Stimulated activated CD8-positive, alpha-beta memory T cell treated with anti-CD3 and anti-CD28 coated beads, Interleukin-4, amount 100 ng/mL, for 4 hours (primary cell): ENCODE measurements at places on chromosomes 3 and 15.
A peak's percentile ranks its signal among the peaks of the same experiment; 100 is the strongest.

DNA sequence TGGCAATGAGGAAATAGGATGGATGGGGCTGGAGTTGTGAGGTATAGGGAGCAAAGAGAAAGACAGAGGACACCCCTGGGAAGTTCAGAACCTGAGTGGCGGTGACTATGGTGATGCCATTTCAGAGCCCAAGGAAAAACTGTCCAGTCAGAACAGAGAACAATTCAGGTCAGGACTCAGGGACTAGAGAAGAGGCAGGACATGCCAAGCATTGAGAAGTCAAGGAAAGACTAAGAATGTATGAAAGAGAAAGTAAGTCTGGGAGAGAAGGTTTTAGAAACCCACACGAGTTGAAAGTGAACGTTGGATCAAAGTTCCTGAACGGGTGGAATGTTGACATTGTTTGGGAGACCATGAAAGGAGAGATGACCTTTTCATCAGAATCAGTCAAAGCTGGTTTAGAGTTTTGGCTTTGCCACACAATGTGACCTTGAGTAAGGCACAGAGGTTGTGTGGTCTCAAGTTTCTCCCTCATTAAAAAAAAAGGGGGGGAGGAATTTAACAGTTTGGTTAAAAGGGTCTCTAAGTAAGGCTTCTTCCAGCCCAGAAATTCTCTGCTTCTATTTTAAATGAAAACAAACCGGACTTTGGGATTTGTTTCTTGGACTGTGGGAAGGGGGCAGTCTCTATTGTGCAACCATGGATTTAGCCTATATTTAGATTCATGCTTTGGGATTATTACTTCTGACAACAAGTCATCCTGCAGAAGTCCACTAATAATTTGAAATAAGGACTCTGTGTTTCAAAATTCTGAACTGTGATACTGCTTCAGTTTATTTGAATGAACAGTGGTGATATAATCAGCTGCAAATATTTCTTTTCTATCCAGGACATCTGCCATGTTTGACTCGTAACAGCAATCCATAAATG, 315.9 kb upstream of the TBL1XR1 start:
- no peak for DNase-seq

DNA sequence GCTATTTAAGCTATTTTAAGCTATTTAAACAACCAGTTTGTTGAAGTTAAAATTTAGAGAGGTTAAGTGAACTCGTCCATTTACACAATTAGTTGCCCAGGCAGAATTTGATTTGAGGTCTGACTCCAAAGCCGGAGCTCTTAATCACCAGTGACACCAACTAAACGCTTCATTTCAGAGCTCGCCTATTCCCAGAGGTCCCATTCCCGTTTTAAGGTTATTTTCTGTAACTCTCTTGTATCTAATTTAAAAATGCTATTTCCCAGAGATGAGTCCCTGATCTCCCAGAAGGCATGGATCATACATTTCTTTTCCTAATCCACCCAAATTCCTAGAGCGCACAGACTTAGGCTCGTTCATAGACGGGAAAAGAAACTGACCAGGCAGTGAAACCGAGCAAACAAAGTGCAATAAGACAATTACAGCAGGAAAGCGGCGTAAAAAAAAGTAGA, 904 bp upstream of the MCTP2 start:
- DNase-seq = no peak

DNA sequence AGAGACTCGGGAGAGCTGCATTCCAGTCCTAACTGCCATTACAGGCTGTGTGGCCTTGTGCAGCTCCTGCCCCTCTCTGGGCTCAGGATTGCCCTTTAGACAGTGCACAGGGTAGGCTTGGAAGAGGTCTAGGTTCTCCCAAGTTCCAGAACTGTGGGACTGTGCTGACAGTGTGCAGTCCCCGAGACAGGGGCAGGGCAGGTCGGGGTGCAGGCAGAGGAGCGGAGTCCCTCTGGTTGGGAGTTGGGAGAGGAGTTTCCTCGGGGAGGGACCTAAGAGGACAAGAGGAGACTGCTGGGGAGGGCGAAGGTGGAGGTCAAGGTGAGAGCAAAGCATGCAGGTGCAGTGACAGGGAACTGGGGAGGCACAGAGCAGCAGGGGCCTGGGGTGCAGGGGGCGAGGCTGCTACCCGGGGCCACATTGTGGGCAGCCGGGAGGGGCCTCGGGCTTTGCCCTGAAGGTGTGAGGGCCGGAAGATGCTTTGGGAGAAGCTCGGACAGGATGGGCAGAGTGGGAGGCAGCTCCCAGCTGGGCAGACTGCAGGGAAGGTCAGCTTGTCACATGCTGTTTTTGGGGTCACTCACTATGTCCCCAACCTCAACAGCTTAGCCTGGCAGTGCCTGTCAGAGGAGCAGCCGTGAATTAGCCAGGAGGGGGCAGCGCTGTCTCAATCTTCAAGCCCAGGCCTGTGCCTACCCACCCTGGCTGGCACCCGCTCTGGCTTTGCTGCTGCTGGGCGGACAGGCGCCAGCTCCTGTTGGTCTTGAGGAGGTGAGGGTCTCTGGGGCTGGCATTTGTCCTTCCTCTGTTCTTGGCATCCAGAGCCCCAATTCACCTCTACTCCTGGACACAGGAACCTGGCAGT, 15.4 kb upstream of the CSPG4 start:
- peak; percentile 54 for DNase-seq

DNA sequence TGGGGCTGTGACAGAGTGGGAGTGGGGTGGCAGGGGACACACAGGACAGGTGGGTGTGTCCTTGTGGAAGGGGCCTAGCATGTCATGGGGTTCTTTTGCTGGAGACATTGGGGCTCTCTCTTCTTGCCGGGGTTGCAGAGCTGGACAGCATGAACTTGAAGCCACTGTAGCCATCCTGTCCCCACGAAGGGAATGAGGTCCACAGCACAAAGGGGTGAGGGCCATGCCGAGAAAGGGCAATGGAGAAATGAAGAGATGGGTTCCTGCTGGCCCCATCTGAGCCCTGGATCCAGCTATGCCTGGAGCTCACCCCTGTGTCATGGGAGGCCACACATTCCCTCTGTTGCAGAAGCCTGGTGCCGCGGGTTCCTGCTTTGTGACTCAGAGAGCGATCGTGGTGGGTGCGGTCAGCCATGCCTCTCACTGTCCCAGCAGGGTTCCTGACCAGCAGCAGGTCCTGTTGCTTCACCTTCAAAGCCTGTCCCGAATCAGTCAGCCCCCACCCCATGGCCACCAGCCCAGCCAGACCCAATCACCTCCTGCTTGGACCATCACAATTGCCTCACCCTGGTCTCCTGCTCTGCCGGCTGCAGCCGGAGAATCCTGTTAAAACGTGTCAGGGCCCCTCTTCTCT, 50.0 kb downstream of the DNAJB8 start:
- DNase-seq = no peak

- DNase-seq = no peak
Measured at GRCh38 chr15:29864501-29864900, 42.2 kb upstream of the TJP1 start.

DNA sequence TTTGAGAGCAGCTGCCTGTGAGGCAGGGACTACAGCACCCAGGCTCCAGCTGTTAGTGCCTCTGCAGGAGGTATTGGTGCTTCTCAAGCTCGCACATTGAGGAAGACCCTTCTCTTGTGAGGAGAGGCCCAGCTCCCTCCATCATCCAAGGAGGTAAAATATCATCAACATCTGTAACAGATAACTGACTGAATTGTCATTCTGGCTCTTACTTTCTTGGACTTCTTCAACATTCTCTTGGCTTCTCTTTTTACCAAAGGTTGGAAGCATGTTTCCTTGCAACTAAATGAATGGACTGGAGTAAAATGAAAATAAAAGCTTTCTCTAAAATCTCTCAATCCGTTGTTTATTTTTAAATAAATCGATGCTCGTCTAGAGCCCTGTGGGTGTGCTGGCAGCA, 53.1 kb upstream of the PXYLP1 start:
- DNase-seq = no peak

DNA sequence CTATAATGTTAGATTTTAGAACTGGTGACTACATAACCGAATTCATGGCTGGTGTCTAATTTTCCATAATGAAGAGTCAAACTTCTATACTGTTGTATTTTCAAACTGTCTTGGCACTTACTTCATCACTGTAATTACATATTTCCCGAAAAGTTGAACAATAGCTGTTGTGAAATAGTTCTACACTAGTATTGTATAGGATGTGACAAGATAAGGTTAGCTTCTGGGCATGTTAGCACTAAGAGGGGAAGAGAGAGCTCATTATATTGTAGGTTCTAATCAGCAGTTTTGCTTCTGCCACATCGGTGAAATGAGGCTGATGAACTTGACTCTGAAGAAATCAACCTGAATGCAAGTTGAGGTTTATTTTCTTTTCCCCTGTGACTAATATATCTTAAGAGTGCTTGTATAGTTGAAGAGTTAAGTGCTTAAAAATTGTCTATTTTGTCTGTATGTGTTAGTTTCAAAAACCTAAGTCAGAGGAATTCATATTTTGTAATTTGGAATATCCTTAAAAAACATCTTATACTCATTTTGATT, 8.9 kb downstream of the GYG1 start:
- DNase-seq = no peak

DNA sequence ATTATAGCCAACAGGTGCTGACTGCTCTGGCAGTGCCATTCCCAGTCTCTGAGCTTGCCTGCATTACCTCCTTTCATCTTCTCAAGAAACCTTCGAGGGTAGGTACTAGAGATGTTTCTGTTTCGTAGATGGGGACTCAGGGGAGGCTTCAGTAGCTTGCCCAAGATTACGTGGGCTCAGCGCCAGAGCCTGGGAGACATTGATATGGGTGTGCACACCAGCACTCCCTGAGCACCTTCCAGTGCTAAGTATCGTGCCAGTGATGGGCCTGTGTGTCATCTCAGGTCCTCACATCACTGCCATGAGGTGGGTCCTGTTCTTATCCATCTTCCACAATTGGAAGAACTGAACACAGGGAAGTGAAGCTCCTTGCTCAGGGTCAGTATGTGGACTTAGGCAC, 15.2 kb downstream of the TSEN2 start:
- no peak for DNase-seq

GRCh38 chr3:65330072-65330471, 642.3 kb upstream of the ADAMTS9 start:
- DNase-seq = no peak

- no peak for DNase-seq
Measured at GRCh38 chr3:194225988-194226663, 90.2 kb downstream of the HES1 start.

DNA sequence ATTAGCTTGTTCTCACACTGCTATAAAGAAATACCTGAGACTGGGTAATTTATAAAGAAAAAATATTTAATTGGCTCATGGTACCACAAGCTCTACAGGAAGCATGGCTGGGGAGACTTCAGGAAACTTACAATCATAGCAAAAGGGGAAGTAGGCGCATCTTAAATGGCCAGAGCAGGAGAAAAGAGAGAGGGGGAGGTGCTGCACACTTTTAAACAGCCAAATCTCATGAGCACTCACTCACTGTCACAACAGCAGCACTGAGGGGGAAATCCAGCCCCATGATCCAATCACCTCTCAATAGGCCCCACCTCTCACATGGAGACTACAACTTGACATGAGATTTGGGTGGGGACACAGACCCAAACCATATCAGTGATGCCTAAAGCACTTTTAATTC, 82.5 kb downstream of the DCLK3 start:
- DNase-seq = no peak
